ENCODE measurements at places on chromosomes 16 and 17.

DNA sequence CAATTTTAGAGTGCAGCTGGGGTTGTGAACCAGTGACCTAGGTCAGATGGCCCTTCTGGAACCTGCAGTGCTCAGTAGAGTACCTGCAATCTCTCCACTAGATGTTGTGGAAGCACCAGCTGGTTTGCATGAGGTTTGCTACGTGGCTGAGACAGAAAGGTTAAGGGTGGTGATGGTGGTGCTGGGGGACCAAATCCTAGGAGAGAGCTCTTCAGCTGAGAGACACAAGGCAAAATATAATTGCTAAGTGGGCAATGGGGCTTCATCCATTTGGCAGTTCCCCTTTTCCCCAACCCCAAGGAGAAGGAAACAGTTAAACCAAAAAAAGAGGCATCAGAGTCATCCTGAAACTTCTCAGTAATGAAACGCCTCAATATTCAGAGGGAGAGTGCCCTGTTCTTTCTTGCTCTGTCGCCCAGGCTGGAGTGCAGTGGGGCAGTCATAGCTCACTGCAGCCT, 13.9 kb downstream of the ITPRIPL2 start:
- no peak for DNase-seq

- DNase-seq: no peak
Measured at GRCh38 chr17:61517843-61518606, 65.8 kb downstream of the TBX4 start.

- no peak for DNase-seq
Measured at GRCh38 chr17:610276-610675, 104.4 kb downstream of the VPS53 start.

DNA sequence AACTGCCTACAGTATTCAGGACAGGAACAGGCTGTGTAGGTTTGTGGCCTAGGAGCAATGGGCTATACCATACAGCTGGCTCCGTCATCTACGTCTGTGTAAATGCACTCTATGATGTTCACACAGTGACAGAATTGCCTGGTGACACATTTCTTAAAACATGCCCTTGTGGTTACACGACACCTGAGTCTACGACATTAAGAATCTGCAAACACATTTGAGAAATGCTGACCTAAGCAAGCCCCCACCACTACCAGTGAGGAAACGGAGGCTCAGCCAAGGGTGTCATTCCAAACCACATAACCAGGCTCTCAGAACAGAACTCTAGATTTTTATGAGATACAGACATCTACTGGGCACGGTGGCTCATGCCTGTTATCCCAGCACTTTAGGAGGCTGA, 23.5 kb downstream of the USP36 start:
- no peak for DNase-seq

- DNase-seq: no peak
Measured at GRCh38 chr17:2755891-2756724, 6.7 kb upstream of the CCDC92B start.

DNA sequence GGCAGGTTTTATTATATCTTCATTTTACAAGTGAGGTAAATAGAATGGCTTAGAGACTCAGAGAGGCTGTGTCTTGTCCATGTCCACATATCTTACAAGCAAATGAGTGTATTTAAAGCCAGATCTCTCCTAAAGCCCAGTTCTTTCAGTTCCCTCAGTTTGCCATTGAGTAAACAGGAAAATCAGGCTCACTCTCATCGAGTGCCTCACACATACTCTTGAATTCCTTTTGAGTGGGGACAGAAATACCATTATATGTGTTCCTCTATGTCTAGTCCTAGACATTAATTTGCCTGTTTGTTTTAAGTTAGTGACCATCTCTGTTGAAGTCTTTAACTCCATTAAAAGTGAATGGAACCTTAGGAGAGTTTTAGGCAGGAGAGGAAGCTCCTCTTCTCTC, 40.1 kb downstream of the BPTF start:
- no peak for DNase-seq

GRCh38 chr17:18229771-18230170, 4.3 kb downstream of the LLGL1 start:
- DNase-seq: no peak

- DNase-seq: no peak
Measured at GRCh38 chr16:7137560-7138330, 194.9 kb upstream of the RBFOX1 start.

DNA sequence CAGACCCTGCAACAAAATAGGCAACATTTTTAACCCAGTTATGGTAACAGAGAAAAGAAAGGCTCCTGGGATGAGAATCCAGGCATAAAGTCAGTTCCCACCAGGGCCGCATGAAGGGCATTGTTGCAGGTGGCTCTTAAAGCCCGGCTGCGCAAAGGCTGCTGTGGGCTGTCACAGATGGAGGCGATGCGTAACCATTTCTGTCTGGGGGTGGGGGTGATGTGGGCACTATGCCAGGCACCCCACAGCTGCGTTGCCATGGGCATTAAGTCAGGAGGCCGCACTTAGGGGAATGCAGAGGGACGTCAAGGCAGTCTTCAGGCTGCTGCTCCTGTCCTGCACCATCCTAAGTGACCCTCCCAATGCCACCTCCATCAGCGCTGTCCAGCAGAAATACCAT, 228.4 kb downstream of the CPPED1 start:
- no peak for DNase-seq

GRCh38 chr17:31888124-31888523, 13.4 kb downstream of the UTP6 start:
- DNase-seq: peak; percentile 71

GRCh38 chr17:43543771-43544575, 2.2 kb downstream of the ETV4 start:
- DNase-seq: peak; percentile 60

GRCh38 chr17:20852239-20852989, 190.4 kb downstream of the USP22 start:
- DNase-seq: peak; percentile 79

- DNase-seq: peak; percentile 79
Measured at GRCh38 chr16:85838381-85838780, 38.9 kb downstream of the COX4I1 start.

GRCh38 chr16:83231729-83232128, 576.0 kb upstream of the HSBP1 start:
- no peak for DNase-seq

DNA sequence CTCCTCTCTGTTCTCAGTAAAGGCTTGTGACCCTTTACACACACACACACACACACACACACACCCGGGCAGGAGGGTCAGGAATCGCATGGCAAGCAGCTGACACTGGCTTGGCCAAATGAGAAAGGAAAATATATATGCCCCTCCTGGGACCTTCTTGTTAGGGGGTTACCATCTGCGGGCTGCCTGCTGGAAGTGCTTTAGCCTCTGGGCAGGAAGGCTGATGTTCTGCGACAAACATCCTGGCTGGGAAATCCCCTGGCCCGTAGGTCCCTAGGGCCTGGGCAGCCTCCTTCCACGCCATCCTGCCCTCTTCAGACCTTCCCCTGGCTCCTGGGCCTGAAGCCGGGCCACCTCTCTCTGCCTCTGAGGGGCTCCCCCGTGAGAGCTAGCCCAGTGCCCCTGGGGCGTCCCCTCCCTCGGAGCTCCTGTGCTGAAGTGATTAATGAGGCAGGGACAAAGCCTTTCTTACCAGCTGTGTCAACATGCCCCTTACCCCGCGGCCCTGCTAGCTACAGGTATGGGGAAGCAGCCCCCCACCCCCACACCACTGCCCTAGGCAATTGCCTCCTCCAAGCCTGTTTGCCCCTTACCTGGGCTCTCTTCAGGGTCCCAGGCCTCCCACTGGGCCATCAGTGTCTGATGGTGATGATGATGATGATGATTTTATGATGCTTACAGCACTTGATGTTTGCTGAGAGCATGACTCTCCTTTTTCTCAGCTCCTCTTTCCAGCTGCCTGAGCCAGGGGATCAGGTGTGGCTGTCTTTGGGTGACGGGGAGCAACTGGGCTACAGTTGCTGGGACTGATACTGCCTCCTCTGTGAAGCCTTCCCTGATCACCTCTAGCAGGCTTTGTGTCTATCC, 32.8 kb upstream of the ETV4 start:
- DNase-seq: no peak

GRCh38 chr17:28343491-28343932, 8.0 kb downstream of the TNFAIP1 start:
- no peak for DNase-seq

DNA sequence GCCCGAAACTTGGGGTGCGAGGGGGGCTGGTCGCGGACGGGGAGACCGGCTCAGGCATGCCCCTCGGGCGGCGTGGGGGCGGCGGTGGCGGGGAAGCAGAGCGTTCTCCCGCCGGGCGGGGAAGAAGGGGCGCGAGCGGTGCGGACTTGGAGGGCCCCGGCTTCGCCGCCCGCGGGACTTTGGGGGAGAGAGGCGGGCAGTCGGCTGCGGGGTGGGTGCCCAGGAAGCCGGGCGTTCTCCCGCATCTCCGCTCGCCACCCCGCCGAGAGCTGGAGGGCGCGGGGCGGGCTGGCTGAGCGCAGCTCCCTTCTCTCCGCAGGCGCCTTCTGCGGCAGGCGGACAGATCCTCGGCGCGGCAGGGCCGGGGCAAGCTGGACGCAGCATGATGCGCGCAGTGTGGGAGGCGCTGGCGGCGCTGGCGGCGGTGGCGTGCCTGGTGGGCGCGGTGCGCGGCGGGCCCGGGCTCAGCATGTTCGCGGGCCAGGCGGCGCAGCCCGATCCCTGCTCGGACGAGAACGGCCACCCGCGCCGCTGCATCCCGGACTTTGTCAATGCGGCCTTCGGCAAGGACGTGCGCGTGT, 772 bp downstream of the NTN1 start:
- DNase-seq: no peak

DNA sequence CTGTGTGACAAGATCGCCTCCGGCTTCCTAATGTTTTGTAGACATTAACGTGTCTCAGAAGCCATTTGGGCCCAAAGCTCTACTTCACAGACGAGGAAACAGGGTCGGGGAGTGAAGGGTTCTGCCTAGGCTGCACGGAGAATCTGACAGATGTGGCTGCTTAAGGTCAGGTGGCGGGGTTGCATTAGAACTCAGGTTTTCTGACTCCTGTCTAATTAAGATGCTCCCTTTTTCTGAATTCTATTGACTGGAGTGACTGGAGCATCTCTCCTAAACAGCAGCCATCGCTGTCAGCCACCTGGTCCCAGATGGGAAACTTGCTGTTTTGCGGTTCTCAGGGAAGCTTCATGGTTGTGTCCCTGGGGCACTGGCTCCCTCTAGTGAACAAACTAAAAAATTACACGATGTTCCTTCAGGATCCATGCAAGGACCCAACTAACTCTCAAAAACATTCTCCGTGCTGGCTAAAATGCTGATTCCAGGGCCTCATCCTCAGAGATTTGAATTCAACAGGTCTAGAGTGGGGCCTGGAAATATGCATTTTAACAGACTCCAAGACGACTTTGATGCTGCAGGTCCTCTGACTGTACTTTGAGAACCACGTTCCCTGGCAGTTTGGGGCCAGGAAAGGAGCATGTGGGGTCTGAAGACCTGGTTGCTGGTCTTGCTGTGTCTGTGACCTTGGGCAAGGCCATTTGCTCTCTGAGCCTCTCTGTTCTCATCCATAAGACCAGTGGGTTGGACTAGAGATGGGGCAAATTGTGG, 117.4 kb downstream of the IRF8 start:
- DNase-seq: peak; percentile 83

DNA sequence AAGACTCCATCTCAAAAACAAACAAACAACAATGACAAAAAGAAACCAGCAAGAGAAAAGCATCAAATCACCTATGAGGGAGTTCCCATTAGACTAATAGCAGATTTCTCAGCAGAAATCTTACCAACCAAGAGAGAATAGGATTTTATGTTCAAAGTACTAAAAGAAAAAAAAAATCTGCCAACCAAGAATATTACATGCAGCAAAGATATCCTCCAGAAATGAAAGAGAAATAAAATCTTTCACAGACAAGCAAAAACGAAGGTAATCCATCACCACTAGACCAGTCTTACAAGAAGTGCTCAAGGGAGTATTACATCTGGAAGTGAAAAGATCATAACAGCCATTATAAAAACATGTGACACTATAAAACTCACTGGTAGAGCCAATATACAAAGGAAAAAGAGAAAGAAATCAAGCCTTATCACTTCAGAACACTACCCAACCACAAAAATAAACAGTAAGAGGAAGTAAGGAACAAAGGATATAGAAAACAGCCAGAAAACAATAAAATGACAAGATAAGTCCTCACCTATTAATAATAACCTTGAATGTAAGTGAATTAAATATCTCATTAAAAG, 66.3 kb downstream of the STX8 start:
- no peak for DNase-seq

DNA sequence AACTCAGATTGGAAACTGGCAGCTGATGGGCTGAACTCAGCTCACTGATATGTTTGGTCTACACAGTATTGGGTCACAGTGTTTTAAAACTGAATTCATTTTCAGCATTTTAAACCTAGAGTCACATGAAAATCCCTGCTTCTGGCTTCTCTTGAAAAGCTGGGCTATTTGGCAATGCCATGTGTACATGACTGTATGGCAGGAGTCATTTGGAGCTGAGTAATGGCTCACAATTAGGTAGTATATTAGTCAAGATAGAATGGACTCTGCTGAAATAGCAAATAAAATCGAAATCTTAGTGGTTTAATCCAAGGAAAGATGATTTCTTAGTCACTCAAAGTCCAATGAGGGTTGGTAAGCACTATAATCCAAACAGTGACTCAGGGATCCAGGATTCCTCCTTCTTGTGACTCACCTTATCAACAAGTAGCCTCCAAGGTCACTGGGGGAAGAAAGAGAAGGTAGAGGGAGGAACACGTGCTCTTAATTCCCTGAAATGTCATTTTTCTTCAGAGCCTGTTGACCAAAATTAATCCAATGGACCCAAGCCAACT, 13.9 kb upstream of the PMP22 start:
- DNase-seq: no peak

GRCh38 chr17:978103-979093, 1.2 kb downstream of the NXN start:
- no peak for DNase-seq

- DNase-seq: peak; percentile 27
Measured at GRCh38 chr17:20997711-20998570, 44.9 kb downstream of the USP22 start.

GRCh38 chr17:38325221-38325851, 18.4 kb downstream of the GPR179 start:
- no peak for DNase-seq

- DNase-seq: no peak
Measured at GRCh38 chr17:4834681-4835020, 1.5 kb downstream of the MINK1 start.

- DNase-seq: no peak
Measured at GRCh38 chr17:78322327-78322857, 37.5 kb downstream of the SOCS3 start.
